ENCODE measurements at places on chromosomes 11 and 22.

DNA sequence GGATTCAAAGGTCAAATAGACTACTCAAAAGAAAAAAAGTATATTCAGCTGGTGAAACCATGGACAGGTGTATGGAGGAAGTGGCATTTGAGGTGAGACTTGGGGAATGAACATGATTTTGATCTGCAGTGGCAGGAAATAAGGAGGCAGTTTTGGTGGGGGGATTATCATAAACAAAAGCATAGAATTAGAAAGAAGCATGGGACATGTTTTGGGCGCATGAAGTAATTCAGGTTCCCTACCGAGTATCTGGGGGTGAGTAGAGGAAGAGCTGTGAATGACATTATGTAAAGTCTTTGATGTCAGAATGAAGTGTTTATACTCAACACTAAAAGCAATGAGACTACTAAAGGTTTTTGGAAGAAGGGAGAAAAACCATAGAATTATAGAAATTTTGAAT lies 3.1 kb downstream of the CLMP start:
- no peak for DNase-seq

DNA sequence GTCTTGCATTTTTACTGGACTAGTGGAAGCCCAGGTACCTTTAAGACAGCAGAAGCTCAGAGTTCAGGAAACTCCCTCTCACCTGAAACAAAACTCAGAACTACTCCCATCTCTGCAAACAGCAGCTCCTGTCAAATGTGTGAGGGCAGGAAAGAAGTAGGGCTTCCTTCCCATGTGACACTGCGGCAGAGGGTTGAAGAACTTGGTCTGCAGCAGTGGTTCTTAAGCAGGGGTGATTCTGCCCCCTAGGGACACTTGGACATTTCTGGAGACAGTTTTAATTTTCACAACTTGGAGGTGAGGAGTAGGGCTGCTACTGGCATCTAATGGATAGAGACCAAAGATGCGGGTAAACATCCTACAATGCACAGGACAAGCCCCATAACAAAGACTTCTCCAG lies 63.4 kb downstream of the RCN1 start:
- DNase-seq, result no peak

GRCh38 chr11:116231543-116231942 lies 541.2 kb downstream of the BUD13 start:
- no peak for DNase-seq

- peak; percentile 92 for DNase-seq
Observed at GRCh38 chr11:127003260-127003981, 2.9 kb upstream of the KIRREL3 start.

GRCh38 chr11:35822815-35823495 lies 120.9 kb upstream of the LDLRAD3 start:
- DNase-seq, result no peak

- DNase-seq, result no peak
Observed at GRCh38 chr11:43866520-43866919, 14.1 kb upstream of the ALKBH3 start.

DNA sequence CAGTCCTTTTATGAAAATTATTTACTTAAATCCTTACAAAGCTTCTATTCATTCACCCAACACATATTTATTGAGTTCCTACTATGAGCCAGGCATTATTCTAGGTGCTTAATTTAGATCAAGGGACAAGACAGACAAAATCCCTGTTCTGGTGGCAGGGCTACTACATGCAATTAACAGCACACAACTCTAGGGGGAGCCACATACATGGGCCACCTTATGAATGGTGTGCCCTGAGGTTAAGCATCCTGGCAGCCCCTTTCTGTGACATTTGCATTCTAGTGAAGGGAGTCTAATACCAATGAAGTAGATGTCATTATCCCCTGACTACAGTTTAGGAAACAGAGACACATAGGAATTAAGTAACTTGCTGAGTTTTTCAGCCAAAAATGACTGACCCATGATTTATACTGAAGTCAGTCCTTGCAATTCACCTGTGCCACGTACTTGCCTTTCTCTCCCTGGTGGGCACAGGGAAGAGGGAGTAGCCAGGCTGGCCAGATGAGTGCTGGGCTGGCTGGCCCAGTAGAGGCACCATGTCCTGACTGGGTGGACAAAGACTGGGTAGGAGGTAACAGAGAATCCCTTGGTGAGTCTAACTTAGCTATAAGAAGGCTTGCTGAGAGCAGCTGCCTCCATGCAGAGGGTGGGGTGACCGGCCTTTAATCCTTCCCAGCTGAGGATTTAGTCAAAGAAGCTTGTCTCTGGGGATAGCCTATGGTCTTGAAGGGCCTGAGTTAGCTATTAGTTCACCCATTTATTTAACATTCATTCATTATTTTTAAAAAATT lies 52.0 kb upstream of the ELF5 start:
- no peak for DNase-seq

DNA sequence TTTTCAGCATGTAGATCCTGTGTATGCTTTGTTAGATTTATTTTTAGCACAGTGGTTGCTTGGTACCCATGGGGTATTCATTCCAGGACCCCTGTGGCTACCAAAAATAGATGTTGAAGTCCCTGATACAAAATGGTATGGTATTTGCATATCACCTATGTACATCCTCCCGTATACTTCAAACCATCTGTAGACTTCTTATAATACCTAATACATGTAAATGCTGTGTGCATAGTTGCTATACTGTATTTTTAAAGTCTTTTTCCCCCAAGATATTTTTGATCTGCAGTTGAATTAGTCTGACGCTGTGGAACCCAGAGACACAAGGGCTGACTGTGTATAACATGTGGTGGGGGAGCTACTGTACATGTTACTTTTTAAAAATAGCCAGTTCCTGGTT lies 101.1 kb downstream of the ATXN10 start:
- DNase-seq, result no peak

GRCh38 chr11:94521684-94522083 lies 9.4 kb downstream of the C11orf97 start:
- DNase-seq, result peak; percentile 52

DNA sequence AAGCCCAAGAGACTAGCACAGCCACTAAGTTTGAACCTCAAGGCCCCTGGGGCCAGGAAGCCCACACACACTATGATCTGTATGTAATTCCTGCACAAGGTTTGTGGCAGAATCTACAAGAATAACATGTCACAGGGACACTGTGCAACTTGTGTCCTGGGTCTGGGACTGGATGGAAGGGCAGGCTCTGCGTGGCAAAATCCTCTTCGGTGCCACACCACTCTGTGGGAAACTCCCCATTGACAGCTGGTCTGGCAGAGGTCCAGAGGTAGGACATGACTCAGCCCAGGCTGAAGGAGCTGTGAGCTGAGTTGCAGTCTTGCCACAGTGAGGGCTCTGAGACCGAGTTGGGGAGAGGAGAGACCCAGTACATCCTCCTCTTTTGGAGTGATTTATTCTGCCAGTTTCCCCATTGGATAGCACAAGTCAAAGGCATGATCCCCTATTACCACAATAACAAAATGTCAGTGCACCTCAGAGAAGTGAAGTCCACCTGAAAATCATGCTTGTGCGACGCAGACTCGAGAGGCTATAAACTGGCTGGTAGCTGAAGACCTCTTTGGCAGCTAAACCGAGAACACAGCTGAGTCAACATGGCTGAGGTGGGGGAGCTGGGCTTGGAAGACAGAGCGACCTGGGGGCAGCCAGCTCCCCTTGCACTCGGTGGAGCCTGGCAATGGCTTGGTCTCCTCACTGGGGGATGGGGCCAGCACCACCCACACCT lies 23.3 kb upstream of the SERPIND1 start:
- no peak for DNase-seq

DNA sequence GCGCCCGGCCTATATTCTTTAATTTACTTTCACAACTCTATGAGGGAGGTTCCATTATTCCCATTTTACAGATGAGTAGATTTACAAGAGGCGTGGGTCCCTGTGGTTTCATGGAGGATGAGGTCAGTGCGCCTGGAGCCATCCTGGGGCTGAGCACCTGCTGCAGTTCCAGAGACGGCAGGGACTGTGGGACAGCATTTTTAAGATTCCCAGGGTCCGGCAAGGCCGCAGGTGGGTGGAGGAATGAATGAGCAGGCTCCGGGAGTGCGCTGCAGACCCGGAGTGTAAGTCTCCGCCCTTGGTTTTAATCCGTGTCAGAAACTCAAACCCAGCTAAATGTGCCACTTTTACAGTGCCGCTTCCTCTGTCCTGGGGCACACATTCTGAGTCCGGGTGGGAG lies 4.1 kb upstream of the CHRM1 start:
- DNase-seq, result peak; percentile 93

- DNase-seq, result no peak
Observed at GRCh38 chr11:100612766-100613165, 74.3 kb upstream of the ARHGAP42 start.

GRCh38 chr11:126188332-126189108 lies 22.9 kb downstream of the RPUSD4 start:
- DNase-seq, result peak; percentile 55

DNA sequence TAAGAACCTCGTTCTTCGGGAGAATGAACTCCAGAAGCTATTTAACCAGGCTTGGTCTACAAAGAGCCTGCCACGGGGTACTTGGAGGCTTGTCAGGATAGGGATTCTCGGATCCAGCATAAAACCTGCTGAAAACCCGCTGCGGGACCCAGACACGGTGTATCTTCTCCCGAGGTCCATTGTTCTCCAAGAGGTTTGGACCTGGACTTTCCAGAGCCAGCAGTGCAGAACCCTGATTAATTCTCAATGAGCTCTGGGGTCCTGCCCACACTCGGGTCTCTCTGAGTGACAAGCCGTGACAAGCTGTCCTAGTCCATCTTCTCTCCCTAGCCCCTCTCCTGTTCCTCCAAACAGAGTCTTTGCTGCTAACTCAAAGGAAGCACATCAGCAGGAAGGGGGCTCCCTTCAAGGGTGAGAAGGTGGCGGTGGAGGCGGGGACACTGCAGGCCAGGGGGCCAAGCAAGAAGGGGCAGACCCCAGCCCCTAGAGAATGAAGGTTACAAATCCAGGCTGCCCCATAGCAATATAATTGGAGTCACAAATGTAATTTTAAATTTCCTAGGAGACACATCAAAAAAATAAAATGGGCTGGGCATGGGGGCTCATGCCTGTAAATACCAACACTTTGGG lies 12.2 kb downstream of the SHANK2 start:
- no peak for DNase-seq

GRCh38 chr22:23829845-23830372 lies 8.9 kb downstream of the DERL3 start:
- DNase-seq, result no peak

DNA sequence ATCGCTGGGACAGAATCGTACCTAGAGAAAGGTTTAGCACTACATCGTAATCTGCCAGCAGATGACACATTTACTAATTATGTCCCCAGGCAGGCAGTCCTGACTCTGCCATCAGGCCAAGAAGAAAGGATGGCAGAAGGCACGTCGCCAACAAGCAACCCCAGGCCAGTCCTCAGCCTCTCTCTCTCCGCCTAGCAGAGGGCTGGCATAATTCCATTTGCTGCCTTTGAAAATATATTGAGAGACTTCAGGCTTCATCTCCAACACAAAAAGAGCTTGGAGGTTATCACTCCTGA lies 1517.0 kb downstream of the TBC1D22A start:
- DNase-seq, result no peak

DNA sequence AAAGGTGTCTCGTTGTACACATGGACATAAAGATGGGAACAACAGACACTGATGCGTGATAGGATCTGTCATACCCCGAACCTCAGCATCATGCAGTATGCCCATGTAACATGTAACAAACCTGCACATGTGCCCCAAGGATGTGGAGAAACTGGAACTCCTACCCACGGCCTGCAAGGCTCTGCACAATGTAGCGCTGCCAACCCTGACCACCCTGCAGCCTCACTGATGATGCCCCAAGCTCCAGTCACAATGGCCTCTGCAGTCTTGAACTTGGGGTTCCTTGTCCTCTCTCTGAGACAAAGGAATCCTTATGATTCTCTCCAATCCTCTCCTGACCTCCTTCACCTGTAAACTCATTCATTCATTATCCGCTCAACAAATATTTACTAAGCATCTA lies 14.2 kb downstream of the LMO1 start:
- no peak for DNase-seq

- no peak for DNase-seq
Observed at GRCh38 chr22:41284465-41284864, 1.5 kb downstream of the RANGAP1 start.

- DNase-seq, result peak; percentile 43
Observed at GRCh38 chr11:2213384-2213842, 41.8 kb upstream of the TH start.

DNA sequence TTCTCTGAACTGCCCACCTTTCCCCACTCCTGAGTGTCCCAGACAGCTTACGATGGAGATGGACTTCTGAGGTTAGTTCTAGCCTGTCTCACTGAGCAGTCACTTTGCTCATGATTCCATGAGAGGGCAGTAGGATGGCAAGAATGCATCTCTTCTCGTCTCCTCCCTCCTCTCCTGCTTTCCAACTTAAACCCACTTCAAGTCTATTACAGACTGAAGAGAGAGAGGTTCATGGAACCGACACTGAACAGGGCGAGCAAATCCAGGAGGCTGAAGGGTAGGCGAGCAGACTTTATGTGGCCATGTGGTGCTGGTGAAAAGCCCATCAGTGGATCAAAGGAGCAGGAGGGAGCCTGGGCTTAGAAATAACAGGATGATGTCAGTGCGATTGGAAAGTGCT lies 38.6 kb downstream of the CEP164 start:
- DNase-seq, result no peak

GRCh38 chr11:73661035-73661628 lies 14.8 kb downstream of the PLEKHB1 start:
- peak; percentile 97 for DNase-seq

- DNase-seq, result peak; percentile 54
Observed at GRCh38 chr22:21447694-21448402, 19.3 kb upstream of the TMEM191C start.

- DNase-seq, result peak; percentile 58
Observed at GRCh38 chr11:59822989-59823566, 12.5 kb upstream of the MRPL16 start.

DNA sequence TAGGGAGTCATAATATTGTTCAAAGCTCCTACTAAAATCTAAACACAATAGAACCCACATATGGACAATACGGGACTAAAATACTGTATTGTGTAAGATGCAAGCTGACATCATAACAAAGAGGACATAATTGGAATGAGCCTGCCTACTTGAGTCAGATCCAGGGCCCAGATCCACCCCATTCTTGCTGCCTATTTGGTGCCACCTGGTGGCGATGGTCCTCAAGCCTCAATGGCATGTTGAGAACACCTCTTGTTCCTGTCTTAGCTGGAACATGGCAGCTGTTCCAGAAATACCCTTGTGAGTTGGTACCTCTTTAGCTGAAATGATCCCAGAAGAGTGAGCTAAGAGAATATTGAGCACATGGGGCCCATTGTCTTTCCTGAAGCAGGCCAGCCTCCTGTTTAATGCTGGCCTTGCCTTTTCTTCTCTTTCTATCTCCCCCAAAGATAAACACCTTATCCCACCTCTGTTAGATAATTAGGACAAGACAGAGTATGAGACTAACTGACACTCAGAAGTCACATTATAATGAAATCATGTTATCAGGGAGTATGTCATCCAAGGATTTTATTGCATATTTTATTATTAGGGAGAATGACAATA lies 680.9 kb upstream of the ANO5 start:
- peak; percentile 89 for DNase-seq

DNA sequence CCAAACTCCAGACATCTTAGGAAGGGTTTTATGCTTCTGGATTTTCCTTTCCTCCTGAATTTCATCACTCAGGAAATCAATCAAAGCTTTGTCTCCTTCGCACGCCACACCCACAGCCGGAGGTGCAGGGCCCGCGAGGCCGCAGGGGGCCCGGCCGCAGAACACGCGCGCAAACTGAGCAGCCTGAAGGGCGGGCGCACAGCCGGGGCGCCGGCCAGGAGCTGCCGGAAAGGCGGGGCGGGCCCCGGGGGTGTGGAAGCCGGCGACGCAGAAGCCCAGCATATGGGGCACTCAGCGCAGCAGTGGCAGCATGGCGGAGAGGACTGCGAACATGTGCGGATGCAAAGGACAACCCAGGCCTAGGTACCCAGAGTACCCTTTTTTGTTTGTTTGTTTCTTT lies 33.1 kb upstream of the SPTBN2 start:
- no peak for DNase-seq
